Caco-2 (cell line): ENCODE measurements at places on chromosomes 5 and 9. TPM values are rescaled to one million over a fixed set of nuclear protein-coding genes. Genes with fewer than 3 reads are reported as not detected.

GRCh38 chr9:130626249-130626996 is 38.0 kb upstream of the PRDM12 start:
- DNase-seq = peak; percentile 22
- no peak overlapping the region for H3K4me3 ChIP-seq
- H3K36me3 ChIP-seq = peaks cover 3% of the 10 kb centered on the region

DNA sequence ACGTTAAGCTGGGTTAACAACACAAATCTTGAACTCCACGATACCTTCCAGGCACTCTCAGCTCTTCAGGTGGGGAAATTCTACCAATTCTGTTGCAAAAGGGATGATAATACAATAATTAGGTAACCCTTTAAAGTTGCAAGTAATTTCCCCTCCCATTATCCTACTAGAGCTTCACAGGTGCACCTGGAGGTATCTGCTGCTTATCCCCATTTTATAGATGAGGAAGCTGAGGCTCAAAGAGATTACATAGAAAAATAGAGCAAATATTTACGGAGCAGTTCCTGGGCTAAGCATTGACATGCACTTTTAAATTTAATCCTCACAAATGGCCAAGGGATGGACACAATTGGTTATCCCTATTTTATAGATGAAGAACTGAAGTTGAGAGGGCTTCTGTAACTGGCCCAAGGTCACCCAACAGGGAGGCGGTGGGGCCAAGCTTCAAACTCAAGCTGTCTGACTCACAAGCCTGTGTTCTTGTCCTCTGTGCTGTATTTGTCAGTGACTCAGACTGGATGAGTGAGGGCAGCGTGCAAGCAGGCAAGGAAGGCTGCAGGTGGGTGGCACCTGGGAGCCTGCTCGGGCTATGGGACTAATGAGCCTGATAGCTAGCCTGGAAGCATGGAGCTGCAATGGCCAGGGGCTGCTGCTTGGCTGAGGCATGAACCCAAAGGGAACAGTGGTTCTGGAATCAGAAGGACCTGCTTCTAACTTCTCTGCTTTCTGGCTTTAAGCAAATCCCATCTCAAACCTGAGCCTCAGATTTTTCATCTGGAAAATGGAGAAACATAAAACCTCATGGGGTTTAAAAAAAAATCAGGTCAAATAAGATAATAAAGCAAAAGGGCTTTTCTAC is 105.5 kb downstream of the PDE6A start:
- H3K4me3 ChIP-seq = no peak overlapping the region
- H3K27ac ChIP-seq = no peak overlapping the region
- H3K4me1 ChIP-seq = no peaks in the 10 kb centered on the region
- no peaks in the 10 kb centered on the region for H3K27me3 ChIP-seq
- DNase-seq = no peak
- H3K36me3 ChIP-seq = no peaks in the 10 kb centered on the region; the same call in 1 of the 2 replicates

DNA sequence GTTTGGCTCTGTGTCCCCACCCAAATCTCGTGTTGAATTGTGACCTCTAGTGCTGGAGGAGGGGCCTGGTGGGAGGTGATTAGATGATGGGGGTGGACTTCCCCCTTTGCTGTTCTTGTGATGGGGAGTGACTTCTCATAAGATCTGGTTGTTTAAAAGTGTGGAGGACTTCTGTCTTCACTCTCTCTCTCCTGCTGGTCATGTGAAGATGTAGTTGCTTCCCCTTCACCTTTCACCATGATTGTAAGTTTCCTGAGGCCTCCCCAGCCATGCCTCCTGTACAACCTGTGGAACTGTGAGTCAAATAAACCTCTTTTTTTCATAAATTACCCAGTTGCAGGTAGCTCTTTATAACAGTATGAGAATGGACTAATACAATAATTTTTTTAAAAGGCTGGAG is 10.6 kb upstream of the MYO10 start:
- no peak for DNase-seq
- H3K36me3 ChIP-seq = no peaks in the 10 kb centered on the region
- no peak overlapping the region for H3K27ac ChIP-seq
- H3K27me3 ChIP-seq = no peaks in the 10 kb centered on the region

- no peak overlapping the region for H3K27ac ChIP-seq
- DNase-seq = no peak
- no peaks in the 10 kb centered on the region; the same call in 1 of the 2 replicates for H3K27me3 ChIP-seq
- H3K4me1 ChIP-seq = no peaks in the 10 kb centered on the region
Observed at GRCh38 chr5:159343295-159344094, 13.2 kb upstream of the IL12B start.

GRCh38 chr5:137372773-137373160 is 126.4 kb downstream of the SPOCK1 start:
- H3K4me1 ChIP-seq = no peaks in the 10 kb centered on the region
- no peaks in the 10 kb centered on the region for H3K36me3 ChIP-seq
- DNase-seq = no peak
- H3K4me3 ChIP-seq = no peak overlapping the region
- no peak overlapping the region for H3K27ac ChIP-seq

GRCh38 chr5:10964806-10965205 is 203.8 kb upstream of the DAP start:
- H3K27ac ChIP-seq = no peak overlapping the region
- DNase-seq = no peak
- no peaks in the 10 kb centered on the region for H3K27me3 ChIP-seq
- no peaks in the 10 kb centered on the region for H3K36me3 ChIP-seq
- no peaks in the 10 kb centered on the region for H3K4me1 ChIP-seq
- no peak overlapping the region for H3K4me3 ChIP-seq

DNA sequence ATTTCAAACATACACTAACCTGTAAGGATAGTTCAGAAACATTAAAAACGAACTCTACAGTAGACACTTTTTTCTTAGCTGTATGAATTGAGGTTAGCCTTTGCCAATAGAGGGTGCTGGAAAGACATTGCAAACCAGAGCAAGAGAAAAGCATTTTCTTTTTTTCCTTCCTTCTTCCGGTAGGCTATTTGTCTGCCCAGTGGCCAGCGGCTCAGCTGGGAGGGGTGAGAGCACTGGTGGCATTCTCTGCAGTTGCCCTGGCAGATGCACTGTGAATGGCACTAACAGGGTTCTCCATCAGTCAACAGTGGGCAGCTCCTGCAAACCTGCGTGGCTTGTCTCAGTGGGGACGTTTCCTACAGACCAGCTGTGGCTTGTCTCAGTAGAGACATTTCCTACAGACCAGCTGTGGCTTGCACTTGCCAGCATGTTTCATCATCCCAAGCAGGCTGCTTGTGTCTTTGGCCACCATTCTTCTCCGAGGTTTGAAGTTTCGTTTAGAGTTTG is 984.5 kb upstream of the CDH18 start:
- H3K4me3 ChIP-seq = peak overlapping the region; percentile 8; the same call in 1 of the 2 replicates
- no peak overlapping the region for H3K27ac ChIP-seq
- no peaks in the 10 kb centered on the region for H3K27me3 ChIP-seq
- DNase-seq = peak; percentile 30

DNA sequence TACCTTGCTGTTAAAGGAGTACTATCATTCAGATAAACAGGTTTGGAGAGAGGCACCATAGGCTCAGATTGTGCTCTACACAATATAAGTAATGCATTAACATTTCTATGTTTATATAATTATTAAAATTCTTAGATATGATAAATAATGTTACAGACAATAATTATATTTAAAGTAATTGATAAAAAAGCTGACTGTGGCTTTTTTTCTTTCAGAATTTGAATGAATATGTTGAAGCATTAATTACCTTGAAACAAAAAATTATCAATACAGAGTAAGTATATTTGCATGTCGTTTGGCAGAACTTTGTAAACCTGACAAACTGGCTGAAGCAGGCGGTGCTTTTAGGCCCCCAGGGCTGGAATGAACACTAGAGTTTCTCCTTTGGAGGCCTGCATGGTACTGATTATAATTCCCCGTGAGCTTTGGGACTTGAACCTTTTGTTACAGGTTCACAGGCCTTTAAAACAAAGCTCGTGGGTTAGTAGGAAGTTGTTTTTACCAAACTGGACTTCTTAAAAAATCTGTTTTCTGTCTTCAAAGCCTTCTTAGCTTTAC is 13.8 kb downstream of the ICE1 start:
- H3K4me3 ChIP-seq = no peak overlapping the region
- no peaks in the 10 kb centered on the region for H3K4me1 ChIP-seq
- no peak overlapping the region for H3K27ac ChIP-seq
- DNase-seq = no peak

- H3K36me3 ChIP-seq = no peaks in the 10 kb centered on the region
- H3K4me3 ChIP-seq = no peak overlapping the region
- H3K4me1 ChIP-seq = no peaks in the 10 kb centered on the region
- DNase-seq = no peak
- H3K27me3 ChIP-seq = no peaks in the 10 kb centered on the region
- H3K27ac ChIP-seq = no peak overlapping the region
Observed at GRCh38 chr5:67677422-67677970, 480.9 kb upstream of the CD180 start.

GRCh38 chr5:111252799-111253545 is 28.8 kb downstream of the CAMK4 start:
- no peaks in the 10 kb centered on the region for H3K4me1 ChIP-seq
- no peak overlapping the region for H3K27ac ChIP-seq
- no peak for DNase-seq
- H3K36me3 ChIP-seq = no peaks in the 10 kb centered on the region
- no peaks in the 10 kb centered on the region for H3K27me3 ChIP-seq

GRCh38 chr5:111869681-111870080 is 112.7 kb upstream of the NREP start:
- no peaks in the 10 kb centered on the region for H3K36me3 ChIP-seq
- H3K4me3 ChIP-seq = no peak overlapping the region
- no peaks in the 10 kb centered on the region for H3K27me3 ChIP-seq
- no peak for DNase-seq
- no peaks in the 10 kb centered on the region for H3K4me1 ChIP-seq

DNA sequence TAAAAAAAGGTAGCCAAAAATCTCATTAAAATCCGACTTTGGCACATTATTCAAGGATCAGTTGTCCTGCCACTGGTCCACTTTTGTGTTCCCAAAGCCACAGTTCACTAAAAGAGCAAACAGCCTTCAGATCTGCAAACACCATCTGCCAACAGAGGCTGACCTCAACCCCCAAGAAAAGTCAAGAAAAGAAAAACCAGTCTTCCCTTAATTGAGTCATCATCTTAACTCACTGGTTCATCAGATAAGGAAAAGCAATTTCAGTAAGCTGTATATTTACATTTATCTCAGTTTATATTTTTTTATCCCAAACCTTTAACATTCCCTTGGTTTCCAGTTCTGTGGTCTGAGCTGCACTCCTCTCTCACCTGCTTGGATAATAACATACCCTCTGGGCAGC is 21.2 kb downstream of the RASEF start:
- DNase-seq = no peak
- H3K27me3 ChIP-seq = no peaks in the 10 kb centered on the region
- no peaks in the 10 kb centered on the region for H3K4me1 ChIP-seq
- no peaks in the 10 kb centered on the region for H3K36me3 ChIP-seq

Gene CCNO
- 3.1 and 3.9 TPM in 2 replicates for total RNA-seq

Gene SLCO4C1
- total RNA-seq = 1.3 and 1.5 TPM in 2 replicates

Gene TSSK1B
- not detected in 2 replicates for total RNA-seq

Gene ADGRD2
- not detected in 2 replicates for total RNA-seq

Gene NDUFA8
- 58.0 and 63.5 TPM in 2 replicates for total RNA-seq
